ENCODE measurements at places on chromosomes 6 and 20.

- peak; percentile 91 for DNase-seq
Observed at GRCh38 chr6:15948930-15949900, 179.7 kb upstream of the MYLIP start.

DNA sequence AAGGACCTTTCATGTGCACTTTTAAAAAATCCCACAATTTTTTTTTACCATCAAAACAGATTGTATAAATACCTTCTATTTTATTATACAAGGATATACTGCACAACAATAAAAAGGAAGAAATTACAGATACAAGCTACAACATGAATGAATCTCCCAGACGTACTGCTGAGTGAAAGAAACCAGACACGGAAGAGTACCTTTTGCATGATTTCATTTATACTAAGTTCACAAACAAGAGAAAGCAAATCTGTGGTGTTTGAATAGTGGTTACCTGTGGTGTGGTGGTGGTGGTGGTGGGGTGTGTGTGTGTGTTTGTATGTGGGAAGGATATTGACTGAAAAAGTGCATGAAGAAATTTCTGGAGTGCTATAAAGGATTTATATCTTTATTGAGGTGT is 6.8 kb upstream of the PLCB4 start:
- DNase-seq, result no peak

GRCh38 chr6:67775333-67775732 is 859.7 kb upstream of the ADGRB3 start:
- DNase-seq, result no peak

GRCh38 chr20:41618807-41619311 is 682 bp upstream of the CHD6 start:
- no peak for DNase-seq

GRCh38 chr6:110491299-110491643 is 14.9 kb upstream of the SLC22A16 start:
- DNase-seq, result no peak
